CD8-positive, alpha-beta T cell (primary cell): ENCODE measurements at places on chromosomes 12 and 14.

DNA sequence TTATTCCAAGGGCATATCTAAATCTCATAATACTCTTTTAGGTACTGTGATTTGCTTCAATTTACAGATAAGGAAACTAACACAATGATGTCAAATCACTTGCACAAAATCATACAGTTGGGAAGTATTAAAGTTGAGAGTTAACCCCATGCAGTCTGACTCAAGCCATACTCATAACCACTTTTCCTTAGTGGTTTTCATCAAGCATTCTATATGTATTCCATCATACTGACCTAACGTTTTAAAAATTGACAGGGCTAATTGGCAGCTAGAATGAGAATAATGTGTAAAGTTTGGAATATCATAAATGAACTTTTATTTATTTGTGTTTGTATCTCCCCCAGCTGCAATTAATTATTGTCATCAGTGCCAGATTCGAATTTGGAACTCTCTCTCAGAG is 20.9 kb downstream of the PUS7L start:
- DNase-seq = no peak

GRCh38 chr12:121575952-121576625 is 4.7 kb downstream of the KDM2B start:
- no peak for DNase-seq

DNA sequence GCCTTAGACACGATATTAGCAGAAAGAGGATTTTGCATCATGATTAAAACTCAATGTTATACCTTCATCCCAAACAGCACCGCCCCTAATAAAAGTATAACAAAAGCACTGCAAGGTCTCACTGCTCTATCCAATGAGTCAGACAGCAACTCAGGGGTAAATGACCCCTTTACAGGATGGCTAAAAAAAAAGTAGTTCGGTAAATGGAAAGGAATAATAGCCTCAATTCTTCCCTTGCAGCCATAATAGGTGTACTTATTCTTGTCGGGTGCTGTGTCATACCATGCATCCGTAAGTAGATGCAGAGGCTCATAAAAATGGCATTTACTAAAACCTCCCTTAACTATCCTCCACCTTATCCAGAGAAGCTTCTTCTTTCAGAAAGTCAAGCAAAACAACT is 53.9 kb upstream of the AP4S1 start:
- no peak for DNase-seq

DNA sequence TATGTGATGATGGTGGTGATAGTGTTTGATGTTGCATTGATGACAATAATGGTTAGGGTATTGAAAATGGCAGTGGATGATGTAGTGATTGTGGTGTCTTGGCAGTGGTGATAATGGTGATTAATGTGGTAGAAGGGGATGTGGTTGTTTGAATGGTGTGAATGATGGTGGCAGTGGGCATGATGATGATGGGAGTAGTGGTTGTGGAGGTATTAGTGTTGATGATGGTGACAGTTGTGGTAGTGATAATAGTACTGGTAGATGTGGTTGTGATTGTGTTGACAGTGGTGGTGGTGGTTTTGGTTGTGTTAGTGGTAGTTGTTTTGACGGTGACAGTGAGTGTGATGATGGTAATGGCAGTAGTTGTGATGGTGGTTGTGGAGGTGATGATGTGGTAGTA is 1049.0 kb downstream of the VRK1 start:
- DNase-seq = no peak

GRCh38 chr12:91406920-91407341 is 224.3 kb upstream of the DCN start:
- no peak for DNase-seq

DNA sequence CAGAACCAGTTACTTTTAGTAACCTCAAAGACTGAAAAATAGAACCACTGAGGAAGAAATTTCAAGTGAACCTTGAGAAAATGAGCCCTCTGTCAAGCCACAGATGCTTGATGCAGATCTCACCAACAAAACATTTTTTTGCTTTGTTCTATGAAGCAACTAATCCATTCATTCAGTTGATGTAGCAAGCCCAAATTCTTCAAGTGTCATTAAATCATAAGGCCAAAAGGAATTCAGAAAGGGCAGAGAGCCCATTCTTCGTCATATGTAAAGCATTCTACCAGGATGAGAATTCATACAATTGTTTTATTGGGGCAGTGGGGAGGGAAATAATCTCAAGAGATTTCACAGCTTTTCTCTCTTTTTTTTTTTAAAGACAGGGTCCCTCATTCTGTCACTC is 218.0 kb upstream of the RGS6 start:
- DNase-seq = no peak

DNA sequence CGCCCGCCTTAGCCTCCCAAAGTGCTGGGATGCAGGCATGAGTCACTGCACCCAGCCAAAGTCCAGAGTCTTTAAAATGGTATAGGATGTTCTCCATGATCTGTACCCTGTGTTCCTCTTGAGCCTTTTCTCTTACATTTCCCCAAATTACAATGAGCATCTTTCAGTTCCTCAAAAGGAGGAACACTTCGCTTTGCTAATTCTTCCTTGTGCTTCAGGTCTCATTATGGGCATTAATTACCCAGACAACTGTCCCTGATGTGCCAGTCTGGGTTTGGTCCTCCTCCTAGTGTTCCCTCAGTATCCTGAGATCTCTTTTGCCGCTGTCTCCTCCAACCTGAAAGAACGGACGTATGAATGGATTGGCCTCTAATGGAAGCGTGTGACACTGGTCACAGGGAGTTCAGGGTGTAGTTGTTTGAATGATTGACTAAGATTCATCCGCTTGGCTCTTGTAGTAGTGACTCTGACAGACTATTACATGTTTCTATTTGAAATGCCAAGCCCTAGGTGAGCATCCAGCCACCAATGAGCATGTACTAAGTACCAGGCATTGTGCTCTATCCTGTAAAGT is 8.2 kb downstream of the PRKCH start:
- no peak for DNase-seq

- no peak for DNase-seq
These were observed 527.3 kb upstream of the CCDC196 start for GRCh38 chr14:65958664-65959562.

DNA sequence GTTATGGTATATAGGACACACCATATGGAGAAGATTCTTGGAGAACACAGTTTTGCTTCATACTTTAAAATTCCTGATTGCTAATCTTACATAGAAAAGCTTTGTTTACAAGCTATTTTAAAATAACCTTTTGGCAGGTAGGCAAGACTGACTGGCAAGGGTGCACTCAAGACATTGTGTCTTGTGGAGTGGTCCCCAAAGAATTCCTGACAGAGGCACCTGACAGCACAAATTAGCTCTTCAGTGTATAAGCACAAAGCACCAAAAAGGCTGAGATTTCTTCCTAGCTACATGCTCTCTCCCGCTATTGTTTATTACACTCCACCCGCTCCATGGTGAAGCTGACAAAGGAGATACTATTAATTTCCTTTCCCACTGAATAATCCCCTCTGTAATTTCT is 139.4 kb downstream of the MON2 start:
- DNase-seq = no peak

- no peak for DNase-seq
These were observed 40.3 kb upstream of the TRAF3 start for GRCh38 chr14:102736956-102737355.

DNA sequence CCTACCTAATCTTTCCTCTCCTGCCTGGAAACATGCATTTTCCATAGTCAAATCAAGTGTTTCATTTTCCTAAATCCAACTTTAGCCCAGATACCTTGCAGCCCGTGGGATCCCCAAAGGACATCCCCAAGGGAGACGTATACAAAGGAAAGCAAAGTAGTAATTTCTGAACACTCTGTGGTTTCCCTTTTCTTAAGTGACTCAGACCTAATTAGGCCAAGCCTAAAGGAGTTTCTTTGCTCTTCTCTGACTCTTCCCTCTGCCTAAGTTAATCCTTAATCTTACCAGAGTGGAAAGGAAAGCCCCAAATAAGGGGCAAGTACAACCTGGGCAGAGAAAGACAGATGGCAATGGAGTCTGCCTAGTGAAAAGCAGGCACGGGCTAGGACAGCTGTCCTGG is 250.3 kb downstream of the SPTSSA start:
- no peak for DNase-seq

DNA sequence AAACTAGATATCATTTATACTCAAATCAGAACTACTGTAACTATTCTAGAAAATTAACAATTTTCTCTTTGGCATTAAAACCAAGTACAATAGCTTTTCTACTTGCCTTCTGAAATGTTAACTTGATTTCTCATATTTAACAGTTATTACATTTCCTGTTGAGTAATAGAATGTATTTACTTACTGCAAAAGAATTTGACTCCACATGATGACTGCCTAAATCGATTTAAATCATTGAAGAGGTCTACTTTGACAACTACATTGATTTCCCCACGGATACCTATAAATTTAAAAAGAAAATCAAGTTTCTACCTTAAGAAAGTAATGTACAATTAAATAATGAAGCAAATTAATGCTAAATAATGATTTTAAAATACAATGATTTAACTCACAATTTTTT is 18.9 kb downstream of the C2CD5 start:
- no peak for DNase-seq

DNA sequence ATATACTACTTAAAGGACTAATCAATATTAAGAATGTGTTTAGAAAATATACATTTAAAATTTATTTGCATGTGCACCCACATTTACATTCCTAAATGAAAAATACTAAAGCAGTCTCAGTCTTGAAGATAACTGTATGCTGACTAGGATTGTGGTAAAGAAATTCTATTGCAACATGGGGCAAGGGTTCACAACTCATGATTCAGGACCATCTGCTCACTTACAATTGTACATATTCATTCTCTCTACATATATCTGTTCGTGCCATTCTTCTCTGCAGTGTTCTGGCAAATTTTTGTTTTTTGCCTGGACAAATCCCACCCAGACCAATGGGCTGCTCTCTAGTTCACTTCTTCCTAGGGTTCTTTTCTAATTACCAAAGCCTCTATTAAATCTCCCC is 417.2 kb upstream of the NOVA1 start:
- DNase-seq = no peak
